ENCODE measurements at places on chromosomes 7 and 10. TPM values are rescaled to one million over a fixed set of nuclear protein-coding genes. Genes with fewer than 3 reads are reported as not detected.

Gene AKR1C2
- polyA plus RNA-seq: not detected

- no peaks in the 10 kb centered on the region for H3K4me1 ChIP-seq
- H3K36me3 ChIP-seq: no peaks in the 10 kb centered on the region
- no peaks in the 10 kb centered on the region for H3K27me3 ChIP-seq
- no peak overlapping the region for H3K27ac ChIP-seq
- no peak overlapping the region for H3K4me3 ChIP-seq
These were observed 669.4 kb downstream of the INHBA start for GRCh38 chr7:41033500-41033899.

GRCh38 chr7:54888067-54888733 is 129.2 kb upstream of the SEC61G start:
- no peak overlapping the region for H3K27ac ChIP-seq
- H3K27me3 ChIP-seq: peaks cover 4% of the 10 kb centered on the region
- H3K4me1 ChIP-seq: no peaks in the 10 kb centered on the region
- no peak for DNase-seq

- H3K27me3 ChIP-seq: peaks cover 13% of the 10 kb centered on the region
- H3K4me1 ChIP-seq: no peaks in the 10 kb centered on the region
These were observed 338.7 kb downstream of the DNAJB6 start for GRCh38 chr7:157675427-157675927.

DNA sequence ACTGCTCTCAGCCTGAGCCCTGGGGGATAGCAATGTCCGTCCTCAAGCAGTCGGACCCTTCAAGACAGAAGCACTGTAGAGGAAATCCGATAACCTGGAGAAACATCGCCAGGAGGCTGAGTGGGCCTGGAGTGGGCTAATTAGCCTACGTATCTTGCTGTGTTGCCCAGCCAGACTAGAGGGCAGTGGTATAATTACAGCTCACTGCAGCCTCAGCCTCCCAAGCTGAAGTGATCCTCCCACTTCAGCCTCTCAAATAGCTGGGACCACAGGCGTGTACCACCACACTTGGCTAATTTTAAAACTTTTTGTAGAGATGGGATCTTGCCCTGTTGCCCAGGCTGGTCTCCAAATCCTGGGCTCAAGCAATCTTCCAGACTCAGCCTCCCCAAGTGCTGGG is 21.7 kb downstream of the LYZL2 start:
- H3K27me3 ChIP-seq: peaks cover 2% of the 10 kb centered on the region
- no peak overlapping the region for H3K4me3 ChIP-seq
- DNase-seq: no peak
- no peaks in the 10 kb centered on the region for H3K36me3 ChIP-seq
- no peak overlapping the region for H3K27ac ChIP-seq
- no peaks in the 10 kb centered on the region for H3K4me1 ChIP-seq

GRCh38 chr7:12518920-12519681 is 51.4 kb upstream of the SCIN start:
- no peaks in the 10 kb centered on the region for H3K4me1 ChIP-seq
- no peaks in the 10 kb centered on the region for H3K36me3 ChIP-seq
- peaks cover 4% of the 10 kb centered on the region for H3K27me3 ChIP-seq

DNA sequence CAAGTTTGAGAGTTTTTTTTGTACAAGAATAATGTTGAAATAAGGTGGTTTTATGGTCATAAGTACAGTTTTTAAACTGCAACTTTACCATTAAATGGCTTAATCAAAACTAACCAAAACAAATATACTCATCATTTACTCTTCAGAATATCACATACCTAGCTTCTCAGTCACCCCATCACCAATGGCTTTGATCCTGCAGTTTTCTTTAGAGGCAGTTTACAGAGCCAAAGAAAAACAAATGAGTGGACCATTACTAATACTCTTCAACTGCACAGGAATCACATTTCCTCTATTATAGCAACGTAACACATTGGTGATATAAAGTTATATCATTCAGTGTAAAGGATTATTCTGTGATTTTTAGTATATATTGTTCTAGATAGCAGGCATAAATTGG is 576.1 kb upstream of the LRRTM3 start:
- no peaks in the 10 kb centered on the region for H3K4me1 ChIP-seq
- H3K4me3 ChIP-seq: no peak overlapping the region
- H3K27me3 ChIP-seq: no peaks in the 10 kb centered on the region

- no peak overlapping the region for H3K4me3 ChIP-seq
- no peak for DNase-seq
- no peaks in the 10 kb centered on the region for H3K36me3 ChIP-seq
These were observed 235.3 kb upstream of the PRKCQ start for GRCh38 chr10:6815346-6815745.

- no peak for DNase-seq
- H3K27ac ChIP-seq: no peak overlapping the region
- H3K4me1 ChIP-seq: no peaks in the 10 kb centered on the region
These were observed 13.0 kb upstream of the TRPV6 start for GRCh38 chr7:142898377-142899170.

- H3K4me1 ChIP-seq: no peaks in the 10 kb centered on the region
- no peak for DNase-seq
- H3K36me3 ChIP-seq: no peaks in the 10 kb centered on the region
- no peaks in the 10 kb centered on the region for H3K27me3 ChIP-seq
- H3K4me3 ChIP-seq: no peak overlapping the region
These were observed 205.8 kb upstream of the SHH start for GRCh38 chr7:156017916-156018700.

Gene SEMA3C
- polyA plus RNA-seq: not detected

Gene ANKRD61
- polyA plus RNA-seq: 0.32 TPM

Gene BTBD16
- polyA plus RNA-seq: 0.12 TPM

- no peaks in the 10 kb centered on the region for H3K4me1 ChIP-seq
- H3K36me3 ChIP-seq: no peaks in the 10 kb centered on the region
- H3K4me3 ChIP-seq: no peak overlapping the region
- no peaks in the 10 kb centered on the region for H3K27me3 ChIP-seq
These were observed 299.8 kb downstream of the HGF start for GRCh38 chr7:81469869-81470723.

Gene ZNF511
- 67.5 TPM for polyA plus RNA-seq

Gene UBTD1
- polyA plus RNA-seq: 2.2 TPM

GRCh38 chr10:68135922-68136792 is 26.9 kb downstream of the MYPN start:
- H3K4me3 ChIP-seq: no peak overlapping the region
- H3K36me3 ChIP-seq: no peaks in the 10 kb centered on the region
- DNase-seq: no peak
- H3K27me3 ChIP-seq: peaks cover 17% of the 10 kb centered on the region
- no peak overlapping the region for H3K27ac ChIP-seq

DNA sequence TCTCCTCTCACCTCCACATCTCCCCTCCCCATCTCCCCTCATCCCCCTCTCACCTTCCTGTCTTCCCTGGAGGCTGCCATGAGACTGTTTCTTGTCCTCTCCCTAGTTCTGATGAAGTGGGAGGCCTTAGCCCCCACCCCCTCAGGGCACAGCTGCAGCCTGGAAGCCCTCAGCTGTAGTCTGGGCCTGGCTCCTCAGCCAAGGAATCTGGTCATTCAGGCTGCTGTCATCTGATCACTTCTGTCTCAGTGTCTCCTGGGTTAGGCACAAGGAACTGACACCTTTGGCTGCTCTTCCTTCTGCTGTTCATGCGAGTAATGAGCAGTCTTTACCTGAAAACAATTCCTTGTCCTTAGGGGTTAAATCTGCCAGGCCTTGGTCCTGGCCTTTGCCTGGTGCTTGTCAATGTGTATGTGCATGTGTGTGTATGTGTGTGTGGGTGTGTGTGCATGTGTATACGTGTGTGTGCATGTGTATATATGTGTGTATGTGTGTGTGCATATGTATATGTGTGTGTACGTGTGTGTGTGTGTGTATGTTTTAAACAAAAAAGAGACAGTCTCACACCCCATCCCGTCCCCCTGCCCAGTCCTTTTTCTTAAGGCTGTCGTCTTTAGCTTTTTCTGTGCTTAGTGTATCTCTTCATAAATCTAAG is 153.5 kb upstream of the TMEM72 start:
- no peaks in the 10 kb centered on the region for H3K4me1 ChIP-seq
- no peak overlapping the region for H3K27ac ChIP-seq
- H3K4me3 ChIP-seq: no peak overlapping the region
- DNase-seq: no peak
- no peaks in the 10 kb centered on the region for H3K36me3 ChIP-seq
- no peaks in the 10 kb centered on the region for H3K27me3 ChIP-seq

DNA sequence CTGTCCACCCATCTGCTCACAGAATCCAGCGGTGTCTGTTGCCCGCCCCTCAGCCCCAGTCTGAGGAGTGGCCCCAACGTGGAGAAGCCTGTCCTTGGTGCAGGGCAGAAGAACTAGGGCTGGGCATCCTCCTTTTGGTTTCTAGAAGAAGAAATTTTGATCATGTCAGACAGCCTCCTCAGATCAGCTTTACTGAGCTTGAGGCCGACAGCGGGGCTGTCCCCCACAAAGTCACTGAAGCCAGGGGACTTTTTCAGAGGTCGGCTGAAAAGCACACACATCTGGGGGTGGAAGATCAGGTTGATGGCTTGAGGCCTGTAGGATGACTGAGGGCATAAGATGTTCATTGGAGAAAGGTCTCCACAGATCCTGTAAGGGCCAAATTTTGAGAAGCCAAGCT is 767.9 kb downstream of the GRID1 start:
- H3K4me1 ChIP-seq: peaks cover 15% of the 10 kb centered on the region
- no peak for DNase-seq
- H3K4me3 ChIP-seq: no peak overlapping the region
- no peak overlapping the region for H3K27ac ChIP-seq
- no peaks in the 10 kb centered on the region for H3K27me3 ChIP-seq
- H3K36me3 ChIP-seq: no peaks in the 10 kb centered on the region

DNA sequence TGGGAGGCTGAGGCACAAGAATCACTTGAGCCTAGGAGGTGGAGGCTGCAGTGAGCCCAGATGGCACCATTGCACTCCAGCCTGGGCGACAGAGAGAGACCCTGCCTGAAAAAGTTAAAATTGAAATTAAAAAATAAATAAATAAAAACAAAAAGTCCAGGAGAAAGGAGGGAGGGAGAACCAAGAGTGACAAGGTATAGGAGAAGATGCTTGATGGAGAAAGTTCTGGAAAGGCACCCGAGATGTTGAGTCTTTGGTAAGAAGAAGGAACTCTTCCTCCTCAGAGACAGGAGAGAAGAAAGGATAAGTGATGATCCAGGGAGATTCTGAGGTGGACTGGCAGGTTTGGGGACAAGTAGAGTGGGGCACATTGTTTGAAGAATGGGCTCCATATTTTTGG is 17.4 kb upstream of the LBX1 start:
- no peaks in the 10 kb centered on the region for H3K36me3 ChIP-seq
- H3K27me3 ChIP-seq: peaks cover 19% of the 10 kb centered on the region
- H3K4me1 ChIP-seq: no peaks in the 10 kb centered on the region
- no peak for DNase-seq
- H3K27ac ChIP-seq: no peak overlapping the region

Gene GIMAP5
- polyA plus RNA-seq: 382 TPM

DNA sequence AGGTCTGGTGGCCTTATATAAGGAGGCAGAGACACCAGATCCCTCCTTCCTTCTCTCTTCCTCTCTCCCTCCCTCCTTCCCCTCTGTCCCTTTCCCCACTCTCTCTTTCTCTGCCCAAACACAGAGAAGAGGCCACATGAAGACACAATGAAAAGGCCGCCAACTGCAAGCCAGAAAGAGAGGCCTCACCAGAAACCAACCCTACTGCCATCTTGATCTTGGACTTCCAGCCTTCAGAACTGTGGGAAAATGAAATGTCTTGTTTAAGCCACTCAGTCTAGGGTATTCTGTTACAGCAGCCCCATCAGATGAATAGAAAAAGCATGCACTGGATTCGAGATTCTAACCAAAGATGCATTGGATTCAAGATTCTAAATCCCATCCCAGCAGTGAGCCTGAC is 168.1 kb downstream of the FAM107B start:
- H3K4me3 ChIP-seq: no peak overlapping the region
- H3K27me3 ChIP-seq: no peaks in the 10 kb centered on the region
- no peak overlapping the region for H3K27ac ChIP-seq
- H3K36me3 ChIP-seq: peaks cover 3% of the 10 kb centered on the region

GRCh38 chr7:79009647-79010046 is 443.8 kb downstream of the MAGI2 start:
- no peaks in the 10 kb centered on the region for H3K36me3 ChIP-seq
- no peak overlapping the region for H3K4me3 ChIP-seq
- H3K27ac ChIP-seq: no peak overlapping the region
- H3K27me3 ChIP-seq: no peaks in the 10 kb centered on the region
- H3K4me1 ChIP-seq: no peaks in the 10 kb centered on the region
- DNase-seq: no peak

GRCh38 chr10:70057306-70057705 is 4.7 kb downstream of the MACROH2A2 start:
- no peaks in the 10 kb centered on the region for H3K36me3 ChIP-seq
- H3K4me1 ChIP-seq: peaks cover 7% of the 10 kb centered on the region
- H3K4me3 ChIP-seq: no peak overlapping the region

DNA sequence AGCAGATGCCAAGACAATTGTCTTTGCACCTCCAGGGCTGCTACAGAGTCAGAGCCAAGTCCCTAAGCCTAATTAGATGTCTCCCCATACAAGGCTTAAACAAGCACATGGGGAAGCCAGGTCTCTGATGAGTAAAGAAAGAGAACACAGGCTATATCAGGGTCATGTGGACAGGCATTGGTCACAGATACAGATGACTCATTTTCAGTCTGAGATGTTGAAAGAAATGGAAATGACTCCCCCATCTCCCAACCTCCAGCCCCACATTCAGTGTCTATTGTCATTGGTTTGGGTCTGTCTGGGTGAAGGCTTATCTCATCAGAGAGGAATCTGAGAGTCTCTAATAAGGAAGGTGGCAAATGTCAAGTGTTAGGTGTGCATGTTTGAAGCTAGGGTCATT is 290.1 kb upstream of the KIAA1217 start:
- no peaks in the 10 kb centered on the region for H3K36me3 ChIP-seq
- no peak for DNase-seq
- no peaks in the 10 kb centered on the region for H3K4me1 ChIP-seq

Gene TMEM196
- not detected for polyA plus RNA-seq

- H3K4me1 ChIP-seq: no peaks in the 10 kb centered on the region
- no peak overlapping the region for H3K4me3 ChIP-seq
- H3K27me3 ChIP-seq: no peaks in the 10 kb centered on the region
- DNase-seq: no peak
These were observed 12.0 kb downstream of the COL1A2 start for GRCh38 chr7:94406696-94407095.

DNA sequence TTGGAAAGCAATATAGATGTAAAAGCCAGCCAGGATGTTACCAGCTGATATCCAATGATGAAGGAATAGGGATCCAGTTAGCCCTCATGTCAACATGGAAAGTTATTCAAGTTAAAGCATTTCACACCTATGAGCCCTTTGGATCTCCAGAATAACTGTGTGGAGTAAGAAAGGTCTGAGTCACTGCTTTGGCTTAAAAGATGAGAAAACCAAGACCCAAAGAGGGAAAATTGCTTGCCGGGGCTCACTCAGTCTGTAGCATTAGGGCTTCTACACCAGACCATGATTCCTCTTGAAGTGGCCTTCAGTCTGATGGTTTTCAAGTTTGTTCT is 12.6 kb downstream of the LSM5 start:
- H3K4me1 ChIP-seq: no peaks in the 10 kb centered on the region
- no peak overlapping the region for H3K27ac ChIP-seq
- H3K27me3 ChIP-seq: peaks cover 2% of the 10 kb centered on the region
- H3K36me3 ChIP-seq: no peaks in the 10 kb centered on the region
- no peak overlapping the region for H3K4me3 ChIP-seq

- H3K4me3 ChIP-seq: no peak overlapping the region
- H3K4me1 ChIP-seq: no peaks in the 10 kb centered on the region
- DNase-seq: no peak
These were observed 265.6 kb downstream of the CCDC3 start for GRCh38 chr10:12735843-12736462.
